ENCODE measurements at places on chromosomes 2 and 18. TPM values are rescaled to one million over a fixed set of nuclear protein-coding genes. Genes with fewer than 3 reads are reported as not detected.

DNA sequence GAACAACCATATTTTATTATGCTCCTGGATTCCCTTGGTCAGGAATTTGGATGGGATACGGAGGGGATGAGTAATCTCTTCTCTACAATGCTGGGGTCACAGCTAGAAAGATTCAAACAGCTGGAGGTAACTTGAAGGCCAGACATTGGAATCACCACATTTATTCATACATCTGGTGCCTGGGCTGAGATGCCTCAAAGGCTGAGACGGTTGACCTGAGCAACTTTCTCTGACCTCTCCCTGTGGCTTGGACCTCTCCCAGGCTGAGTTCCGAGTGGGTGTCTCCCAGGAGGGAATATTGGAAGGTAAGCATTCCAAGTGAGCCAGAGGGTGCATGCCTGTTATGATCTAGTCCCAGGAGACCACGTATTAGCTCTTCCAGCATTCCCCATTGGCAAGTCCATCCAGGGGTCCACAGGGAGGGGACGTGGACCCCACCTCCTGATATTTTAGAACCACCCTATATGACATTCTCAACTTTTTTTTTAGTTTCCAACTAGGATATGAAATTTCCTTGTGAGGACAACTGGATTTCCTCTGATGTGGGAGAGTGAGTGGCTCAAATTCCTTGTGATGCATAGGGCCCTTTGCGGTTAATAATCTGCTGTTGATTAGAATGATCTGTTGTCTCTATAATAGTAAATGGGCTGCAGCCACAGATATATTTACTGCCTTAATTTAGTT lies 101.8 kb downstream of the MRPS9 start:
- no peak for DNase-seq
- H3K4me1 ChIP-seq, result peaks cover 20% of the 10 kb centered on the region
- no peak overlapping the region for H3K27ac ChIP-seq
- H3K4me3 ChIP-seq, result no peak overlapping the region
- H3K36me3 ChIP-seq, result peaks cover 2% of the 10 kb centered on the region

DNA sequence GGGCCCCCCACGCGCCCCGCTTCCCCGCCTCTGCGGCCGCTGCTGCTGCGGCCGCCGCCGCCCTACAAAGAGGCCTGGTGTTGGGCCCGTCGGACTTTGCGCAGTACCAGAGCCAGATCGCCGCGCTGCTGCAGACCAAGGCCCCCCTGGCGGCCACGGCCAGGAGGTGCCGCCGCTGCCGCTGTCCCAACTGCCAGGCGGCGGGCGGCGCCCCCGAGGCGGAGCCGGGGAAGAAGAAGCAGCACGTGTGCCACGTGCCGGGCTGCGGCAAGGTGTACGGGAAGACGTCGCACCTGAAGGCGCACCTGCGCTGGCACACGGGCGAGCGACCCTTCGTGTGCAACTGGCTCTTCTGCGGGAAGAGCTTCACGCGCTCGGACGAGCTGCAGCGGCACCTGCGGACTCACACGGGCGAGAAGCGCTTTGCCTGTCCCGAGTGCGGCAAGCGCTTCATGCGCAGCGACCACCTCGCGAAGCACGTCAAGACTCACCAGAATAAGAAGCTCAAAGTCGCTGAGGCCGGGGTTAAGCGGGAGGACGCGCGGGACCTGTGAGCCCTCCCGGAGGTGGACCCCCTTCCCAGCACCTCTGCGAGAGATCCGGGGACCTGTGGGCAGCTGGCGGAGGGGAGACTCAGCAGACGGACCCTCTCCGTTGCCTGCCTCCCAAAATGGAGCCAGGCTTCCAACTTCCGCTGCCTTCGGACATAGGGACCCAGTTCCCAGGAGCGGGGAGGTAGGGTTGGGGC lies 1.9 kb downstream of the SP5 start:
- H3K4me1 ChIP-seq, result peaks cover 12% of the 10 kb centered on the region
- no peak overlapping the region for H3K4me3 ChIP-seq
- H3K27ac ChIP-seq, result no peak overlapping the region
- no peak for DNase-seq

DNA sequence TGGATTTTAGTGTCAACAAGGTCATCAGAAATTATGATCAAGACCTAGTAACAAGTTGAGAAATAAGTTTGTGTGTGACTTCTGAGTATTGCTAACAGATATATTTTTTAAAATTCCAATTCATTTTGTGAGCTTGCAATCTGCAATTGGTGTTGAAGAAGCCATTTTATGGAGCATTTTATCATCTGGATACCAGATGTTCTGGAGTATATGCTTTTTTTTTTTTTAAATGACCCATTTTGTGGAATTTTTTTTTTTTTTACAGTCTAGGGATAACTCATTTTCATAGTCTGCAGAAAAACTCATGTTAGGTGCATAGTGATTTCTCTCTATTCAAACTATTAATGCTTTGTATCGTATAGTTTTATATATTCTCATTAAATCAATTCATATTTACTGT lies 12.6 kb downstream of the QPCT start:
- H3K4me1 ChIP-seq, result peaks cover 3% of the 10 kb centered on the region
- H3K4me3 ChIP-seq, result no peak overlapping the region
- no peaks in the 10 kb centered on the region for H3K36me3 ChIP-seq
- H3K27me3 ChIP-seq, result peaks cover 9% of the 10 kb centered on the region

DNA sequence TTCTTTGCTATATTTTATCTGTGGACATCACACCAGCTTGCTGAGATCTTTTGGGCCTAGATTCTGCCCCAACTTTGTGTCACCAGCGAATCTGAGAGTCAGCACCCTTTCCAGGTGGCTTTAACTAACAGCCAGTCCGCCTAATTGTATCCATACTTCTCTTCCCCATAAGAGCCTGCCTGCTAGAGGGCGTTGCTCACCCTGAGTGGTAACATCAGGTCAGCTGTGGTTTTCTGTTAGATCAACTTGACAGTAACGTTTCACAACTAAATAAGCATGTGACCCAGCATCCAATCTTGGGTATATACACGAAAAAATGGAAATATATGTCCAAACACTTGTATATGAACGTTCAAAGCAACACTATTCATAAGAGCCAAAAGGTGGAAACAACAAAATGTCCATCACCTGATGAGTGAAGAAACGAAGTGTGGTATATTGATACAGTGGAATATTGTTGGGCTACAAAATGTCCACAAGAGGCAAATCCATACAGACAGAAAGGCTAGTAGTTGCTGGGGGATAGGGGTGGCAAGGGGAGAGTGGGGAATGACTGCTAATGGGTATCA lies 24.9 kb downstream of the EFHD1 start:
- no peak for DNase-seq
- no peak overlapping the region for H3K4me3 ChIP-seq
- H3K36me3 ChIP-seq, result no peaks in the 10 kb centered on the region
- H3K27me3 ChIP-seq, result peaks cover 12% of the 10 kb centered on the region
- no peaks in the 10 kb centered on the region for H3K4me1 ChIP-seq
- H3K27ac ChIP-seq, result no peak overlapping the region

POMC gene
- total RNA-seq, result 3.2 TPM
